ENCODE measurements at places on chromosomes 3 and 15. TPM values are rescaled to one million over a fixed set of nuclear protein-coding genes. Genes with fewer than 3 reads are reported as not detected.
A peak's percentile ranks its signal among the peaks of the same experiment; 100 is the strongest.

DNA sequence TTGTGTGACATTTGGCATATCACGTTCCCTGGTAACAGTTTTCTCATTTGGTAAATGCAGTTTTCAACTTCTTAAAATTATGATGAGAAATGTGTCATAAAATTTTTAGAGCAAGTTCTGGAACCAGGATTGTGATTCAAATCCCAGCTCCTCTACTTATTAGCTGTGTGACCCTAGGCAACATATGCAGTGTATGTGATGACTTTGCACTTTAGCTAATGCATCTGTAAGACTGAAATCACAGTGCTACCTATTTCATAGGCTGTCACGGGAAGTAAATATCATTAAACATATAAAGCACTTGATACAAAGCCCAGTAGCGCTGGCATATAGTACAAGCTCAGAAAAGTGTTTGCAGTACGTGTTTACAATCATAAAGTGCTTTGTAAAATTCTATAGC is 419.4 kb downstream of the GRM7 start:
- no peaks in the 10 kb centered on the region for H3K4me1 ChIP-seq
- no peaks in the 10 kb centered on the region for H3K27me3 ChIP-seq
- DNase-seq: no peak
- H3K4me3 ChIP-seq: no peak overlapping the region
- H3K36me3 ChIP-seq: no peaks in the 10 kb centered on the region
- H3K27ac ChIP-seq: no peak overlapping the region

Gene ASB14
- 26.2 TPM for total RNA-seq

Gene TP63
- 1.2 TPM for total RNA-seq

DNA sequence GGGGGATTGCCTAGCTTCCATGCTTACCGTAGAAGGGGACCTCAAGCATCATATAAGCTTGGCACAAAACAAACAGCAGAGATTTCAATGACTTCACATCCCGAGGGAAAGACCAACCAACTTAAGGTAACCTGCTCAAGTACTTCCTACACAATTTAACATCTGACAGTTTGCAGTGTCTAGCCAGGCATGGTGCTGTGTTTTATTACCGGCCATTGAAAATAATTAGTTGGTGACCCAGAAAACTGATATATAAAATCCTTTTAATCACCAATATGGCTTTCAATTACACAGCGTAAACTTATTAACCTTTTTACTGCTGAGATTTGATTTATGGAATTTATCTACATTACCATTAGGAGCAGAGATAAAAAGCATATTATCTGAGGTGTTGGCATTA is 268.3 kb downstream of the ARRDC4 start:
- peaks cover 7% of the 10 kb centered on the region for H3K27me3 ChIP-seq
- DNase-seq: no peak
- no peak overlapping the region for H3K4me3 ChIP-seq
- H3K4me1 ChIP-seq: no peaks in the 10 kb centered on the region

Gene ANKRD34C
- 0.10 TPM for total RNA-seq

- no peaks in the 10 kb centered on the region for H3K27me3 ChIP-seq
- H3K36me3 ChIP-seq: no peaks in the 10 kb centered on the region
- peaks cover 30% of the 10 kb centered on the region for H3K4me1 ChIP-seq
- H3K27ac ChIP-seq: peak overlapping the region; percentile 71
Observed at GRCh38 chr3:149450281-149450680, 24.2 kb upstream of the TM4SF4 start.
